Gastroesophageal sphincter (tissue), 4 donors: ENCODE measurements at places on chromosomes 1 and 21. TPM values are rescaled to one million over a fixed set of nuclear protein-coding genes. Genes with fewer than 3 reads are reported as not detected.

REN gene
- total RNA-seq: not detected

LAD1 gene
- total RNA-seq: 1.8 TPM

KLHDC8A gene
- 0.40 TPM for total RNA-seq

UBL4B gene
- total RNA-seq: 0.67 TPM

OR4F16 gene
- total RNA-seq: 0.62 TPM

OR2T5 gene
- total RNA-seq: not detected

FCER1A gene
- total RNA-seq: 1.2 TPM

OTUD7B gene
- total RNA-seq: 34.1 TPM

SYT11 gene
- total RNA-seq: 24.7 TPM

FCRLA gene
- not detected for total RNA-seq

PADI3 gene
- 0.31 TPM for total RNA-seq

AXDND1 gene
- 0.13 TPM for total RNA-seq

H6PD gene
- 33.9 TPM for total RNA-seq

FMO3 gene
- total RNA-seq: 5.5 TPM

CFAP107 gene
- not detected for total RNA-seq

RGS2 gene
- 297 TPM for total RNA-seq
